Esophagus squamous epithelium (tissue), 5 donors: ENCODE measurements at places on chromosomes 4 and X.
A peak's percentile ranks its signal among the peaks of the same experiment; 100 is the strongest.

- no peaks in the 10 kb centered on the region for H3K4me1 ChIP-seq
- H3K4me3 ChIP-seq = no peak overlapping the region
- H3K27ac ChIP-seq = no peak overlapping the region
- DNase-seq = no peak
- H3K27me3 ChIP-seq = no peaks in the 10 kb centered on the region
- no peaks in the 10 kb centered on the region for H3K36me3 ChIP-seq
Observed at GRCh38 chr4:99705891-99706290, 48.3 kb upstream of the C4orf54 start.

- H3K4me1 ChIP-seq = no peaks in the 10 kb centered on the region
- H3K27ac ChIP-seq = no peak overlapping the region
- DNase-seq = no peak
Observed at GRCh38 chr4:36692586-36692985, 411.2 kb downstream of the DTHD1 start.

- no peaks in the 10 kb centered on the region for H3K4me1 ChIP-seq
- no peaks in the 10 kb centered on the region for H3K36me3 ChIP-seq
- H3K27ac ChIP-seq = no peak overlapping the region
Observed at GRCh38 chr4:8510191-8510590, 69.6 kb downstream of the TRMT44 start.

DNA sequence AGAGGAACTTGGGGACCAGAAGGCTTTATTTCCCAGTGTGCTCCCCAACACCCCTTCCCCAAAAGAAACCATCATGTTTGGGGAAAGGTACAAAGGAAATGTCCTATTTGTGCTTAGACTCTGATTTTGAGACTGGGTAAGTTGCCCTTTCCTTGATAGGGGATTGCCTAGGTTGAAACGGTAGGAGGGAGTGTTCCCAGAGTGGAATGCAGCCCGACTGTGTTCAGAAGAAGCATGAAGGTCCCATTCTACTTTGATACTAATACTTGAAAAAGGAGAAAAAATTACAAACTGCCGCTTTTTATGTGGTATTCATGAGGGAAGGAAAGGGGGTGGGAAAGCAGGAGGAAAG is 32.4 kb upstream of the TMEM131L start:
- no peaks in the 10 kb centered on the region for H3K4me1 ChIP-seq
- no peak for DNase-seq
- H3K27ac ChIP-seq = no peak overlapping the region
- H3K27me3 ChIP-seq = no peaks in the 10 kb centered on the region
- peak overlapping the region; percentile 29 for H3K4me3 ChIP-seq
- no peaks in the 10 kb centered on the region for H3K36me3 ChIP-seq

GRCh38 chr4:117455088-117455487 is 369.7 kb upstream of the TRAM1L1 start:
- DNase-seq = no peak
- H3K27me3 ChIP-seq = no peaks in the 10 kb centered on the region
- no peaks in the 10 kb centered on the region for H3K4me1 ChIP-seq
- H3K36me3 ChIP-seq = no peaks in the 10 kb centered on the region
- no peak overlapping the region for H3K27ac ChIP-seq

GRCh38 chr4:20043991-20044390 is 207.7 kb upstream of the SLIT2 start:
- H3K36me3 ChIP-seq = no peaks in the 10 kb centered on the region
- DNase-seq = no peak
- peaks cover 9% of the 10 kb centered on the region for H3K4me1 ChIP-seq
- H3K27me3 ChIP-seq = no peaks in the 10 kb centered on the region

DNA sequence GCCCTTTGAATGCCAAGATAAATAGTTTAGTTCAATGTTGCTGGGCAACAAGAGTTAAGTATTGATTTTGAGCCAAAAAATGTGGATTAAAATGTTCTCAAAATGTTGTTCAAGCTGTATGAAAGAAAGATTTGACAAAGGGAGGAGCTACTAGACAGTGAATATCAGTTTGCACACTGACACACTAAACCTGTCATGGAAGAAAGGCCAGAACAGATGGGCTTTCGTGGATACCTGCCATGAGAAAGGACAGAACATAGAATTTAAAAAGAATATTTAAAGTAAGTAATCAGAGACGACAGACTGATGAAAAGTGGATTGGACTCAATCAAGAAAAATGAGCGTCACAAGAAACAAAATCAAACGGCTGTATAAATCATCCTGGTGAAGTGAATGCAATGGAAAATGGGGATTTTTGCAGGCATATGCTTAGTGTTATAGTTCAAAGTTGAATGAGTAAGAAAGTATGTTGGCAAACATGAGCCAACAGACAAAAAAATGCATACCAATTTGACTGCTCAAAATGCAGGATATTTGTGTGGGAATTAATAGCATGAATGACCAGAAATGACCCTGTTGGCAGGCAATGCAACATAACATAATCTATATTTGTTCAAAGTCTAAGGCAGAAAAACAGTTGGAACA is 7.4 kb downstream of the PCDH18 start:
- H3K4me3 ChIP-seq = no peak overlapping the region
- H3K27ac ChIP-seq = no peak overlapping the region
- no peaks in the 10 kb centered on the region for H3K27me3 ChIP-seq
- H3K4me1 ChIP-seq = peaks cover 3% of the 10 kb centered on the region
- H3K36me3 ChIP-seq = no peaks in the 10 kb centered on the region
- no peak for DNase-seq
